8988T (cell line): ENCODE measurements at places on chromosomes 11 and 22.

GRCh38 chr22:47388331-47388730 is 625.9 kb downstream of the TBC1D22A start:
- no peak for DNase-seq

- no peak for DNase-seq
Measured at GRCh38 chr11:101909087-101909486, 5.7 kb upstream of the CEP126 start.

DNA sequence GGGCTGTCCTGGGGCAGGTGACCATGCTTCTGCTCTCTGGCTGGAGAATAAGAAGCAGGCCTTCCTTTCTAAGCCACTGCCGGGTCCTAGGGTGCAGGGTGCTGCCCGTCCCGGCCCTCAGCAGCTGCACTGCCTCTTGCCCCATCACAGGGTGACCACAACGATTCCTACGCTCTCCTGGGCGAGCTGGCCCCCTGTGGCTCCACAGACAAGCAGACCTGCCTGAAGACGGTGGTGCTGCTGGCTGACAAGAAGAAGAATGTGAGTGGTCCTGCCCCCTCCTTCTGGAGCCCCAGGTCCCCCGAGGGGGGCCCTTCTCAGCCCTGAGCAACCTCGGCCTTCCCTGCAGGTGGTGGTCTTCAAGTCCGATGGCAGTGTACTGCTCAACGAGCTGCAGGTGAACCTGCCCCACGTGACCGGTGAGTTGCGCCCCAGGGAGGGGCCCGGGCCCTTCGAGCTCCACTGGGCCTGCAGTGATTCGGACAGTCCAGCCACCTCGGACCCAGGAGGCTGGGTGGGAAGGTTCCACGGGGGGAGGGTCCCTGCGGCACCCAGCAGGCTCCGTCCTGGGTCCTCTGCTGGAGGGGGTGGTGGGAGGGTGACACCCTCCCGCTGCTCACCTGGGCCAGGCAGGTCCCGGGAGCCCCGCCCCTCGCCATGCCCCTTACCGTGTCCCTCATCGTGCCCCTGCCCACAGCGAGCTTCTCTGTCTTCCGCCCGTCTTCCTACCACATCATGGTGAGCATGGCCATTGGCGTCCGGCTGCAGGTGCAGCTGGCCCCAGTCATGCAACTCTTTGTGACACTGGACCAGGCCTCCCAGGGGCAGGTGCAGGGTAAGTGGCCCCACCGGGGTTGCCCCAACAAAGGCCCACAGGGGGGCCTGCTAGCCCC is 8.3 kb downstream of the MUC2 start:
- no peak for DNase-seq

- no peak for DNase-seq
Measured at GRCh38 chr11:111561791-111562325, 21.3 kb downstream of the LAYN start.

DNA sequence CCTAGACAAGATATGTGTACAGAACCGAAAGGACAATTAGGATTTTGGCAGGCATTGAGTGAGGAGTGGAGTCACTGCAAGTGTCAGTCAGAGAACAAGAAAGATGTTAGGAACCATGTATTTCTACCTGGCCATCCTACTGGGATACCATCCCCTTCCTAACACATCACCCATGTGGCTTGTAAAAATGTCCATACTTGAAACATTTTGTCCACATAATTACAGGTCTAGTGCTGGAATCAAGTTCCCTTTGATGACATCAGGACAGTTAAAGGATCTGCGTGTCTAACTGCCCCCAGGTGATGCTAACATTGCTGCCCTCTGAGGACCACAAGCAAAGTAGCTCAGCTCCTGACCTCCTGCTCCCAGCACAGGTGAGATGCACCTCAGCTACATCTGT is 31.9 kb upstream of the GGTLC2 start:
- DNase-seq: no peak

GRCh38 chr11:134283461-134284230 is 7.5 kb downstream of the GLB1L3 start:
- DNase-seq: no peak

DNA sequence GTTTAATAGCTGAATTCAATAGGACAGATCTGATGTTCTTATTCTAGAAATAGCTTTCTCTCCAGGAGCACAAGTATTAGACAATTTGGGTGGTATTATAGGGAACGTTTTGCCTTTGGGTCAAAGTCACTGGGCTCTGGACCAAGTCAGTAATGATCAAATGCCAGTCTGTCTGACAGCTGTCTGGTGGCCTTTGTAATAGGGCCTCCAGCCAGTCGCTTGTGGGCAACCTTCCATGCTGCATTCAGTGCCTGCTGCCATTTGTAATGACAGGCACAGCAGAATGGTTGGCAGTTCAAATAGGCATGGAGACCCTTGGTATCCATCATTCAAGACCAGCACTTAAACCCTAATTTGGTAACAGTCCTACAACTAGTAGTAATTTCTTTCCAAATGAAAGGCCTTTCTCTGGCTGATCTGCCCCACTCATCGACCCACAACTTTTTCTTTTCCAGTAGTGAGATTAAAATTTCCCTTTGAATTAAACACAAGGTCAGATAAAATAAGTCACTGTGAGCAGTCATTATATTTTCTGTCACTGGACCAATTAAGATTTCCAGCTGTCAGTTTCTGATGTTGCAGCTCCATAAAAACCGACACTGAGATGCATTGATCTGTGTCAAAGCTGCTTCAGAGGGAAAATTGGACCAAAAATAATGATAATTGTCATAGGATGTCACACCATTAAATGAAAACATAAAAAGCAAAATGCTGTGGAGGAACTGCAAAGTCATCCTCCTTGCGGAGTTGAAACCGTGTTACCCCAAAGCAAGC is 1038.1 kb downstream of the LRRC4C start:
- no peak for DNase-seq

DNA sequence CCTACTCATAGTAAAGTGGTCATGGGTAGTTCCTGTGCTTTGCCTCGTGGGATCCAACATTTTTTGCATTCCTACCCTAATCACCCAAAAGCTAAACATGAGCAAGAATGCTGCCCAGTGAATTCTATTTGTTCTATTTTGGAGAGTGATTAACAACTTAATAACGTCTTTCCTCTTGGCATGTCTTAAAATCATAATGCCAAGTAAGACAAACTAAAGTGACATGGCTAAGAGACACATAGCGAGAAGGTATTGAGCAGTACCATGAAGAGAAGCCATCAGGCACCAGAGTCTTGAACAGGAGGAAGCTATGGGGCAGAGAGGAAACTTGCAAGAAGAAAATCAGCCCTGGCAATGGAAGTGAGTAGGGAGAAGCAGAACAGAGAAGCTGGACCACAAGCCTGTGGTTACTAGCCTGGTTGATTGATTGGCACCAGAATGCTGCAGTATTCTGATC is 32.0 kb downstream of the EXPH5 start:
- DNase-seq: no peak

DNA sequence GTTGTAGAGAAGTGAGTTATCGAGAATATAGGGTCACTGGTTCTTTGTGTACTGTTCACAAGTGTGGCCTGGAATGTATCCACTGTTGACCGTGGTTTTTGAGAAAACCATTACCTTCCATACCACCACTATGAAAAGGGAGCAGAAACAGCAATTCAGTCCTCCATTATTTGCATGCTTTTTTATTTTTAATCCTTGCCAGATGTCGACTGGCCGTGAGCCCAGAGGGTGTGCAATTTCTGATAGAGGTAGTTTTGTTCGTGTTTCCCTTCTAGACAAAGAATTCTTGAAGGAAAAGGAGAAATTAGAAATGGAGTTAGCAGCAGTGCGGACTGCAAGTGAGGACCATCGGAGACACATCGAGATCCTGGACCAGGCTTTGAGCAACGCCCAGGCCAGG is 81.7 kb downstream of the AMOTL1 start:
- DNase-seq: no peak
